Erythroblast (primary cell): ENCODE measurements at places on chromosomes 7 and 10.

- no peak for DNase-seq
These were observed 161.2 kb downstream of the PCLO start for GRCh38 chr7:83001362-83002040.

- DNase-seq = no peak
These were observed 16.0 kb upstream of the ZNF33B start for GRCh38 chr10:42654419-42654818.

- DNase-seq = peak; percentile 34
These were observed 11.4 kb upstream of the MRPS16 start for GRCh38 chr10:73263693-73264347.

- DNase-seq = peak; percentile 81
These were observed 26.7 kb downstream of the CYCS start for GRCh38 chr7:25098096-25099046.

- no peak for DNase-seq
These were observed 19.4 kb upstream of the SGCE start for GRCh38 chr7:94675356-94675755.

GRCh38 chr10:69057951-69058297 is 30.0 kb upstream of the SRGN start:
- DNase-seq = no peak

DNA sequence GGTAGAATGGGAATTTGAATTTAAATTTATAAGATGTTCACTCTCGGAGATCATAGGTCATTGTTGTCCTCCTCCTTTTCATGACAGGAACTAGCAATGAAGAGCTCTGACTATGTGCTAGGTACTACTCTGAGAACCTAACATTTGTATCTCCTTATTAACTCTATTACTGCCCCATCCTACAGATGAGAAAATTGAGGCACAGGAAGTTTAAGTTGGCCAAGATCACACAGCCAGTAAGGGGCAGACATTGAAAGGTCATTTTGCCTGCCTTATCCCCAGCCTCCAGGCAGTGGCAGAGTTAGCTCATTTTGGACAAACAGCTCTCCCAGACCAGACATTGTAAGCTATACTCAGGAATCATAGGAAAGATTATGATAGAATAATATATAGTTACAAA is 6.0 kb downstream of the SRGN start:
- DNase-seq = peak; percentile 38

DNA sequence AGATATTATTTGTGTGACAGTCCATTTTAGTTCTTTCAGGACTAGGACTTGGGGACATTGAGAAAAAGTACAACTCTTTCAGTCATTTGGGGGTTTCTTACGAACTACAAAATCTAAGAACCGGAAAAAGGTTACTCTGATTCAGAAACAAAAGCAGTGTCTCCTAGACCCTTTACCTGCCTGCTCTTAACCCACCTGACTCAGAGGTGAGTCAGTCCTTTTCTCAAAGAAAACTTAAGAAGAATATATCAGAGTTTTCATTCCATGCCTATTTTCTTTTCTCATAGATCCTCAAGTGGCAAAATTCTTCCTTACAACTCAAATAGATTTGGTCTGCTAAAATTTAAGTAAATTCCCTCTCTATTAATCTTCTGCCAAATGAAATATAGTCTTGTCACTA is 114.9 kb upstream of the PTN start:
- no peak for DNase-seq

DNA sequence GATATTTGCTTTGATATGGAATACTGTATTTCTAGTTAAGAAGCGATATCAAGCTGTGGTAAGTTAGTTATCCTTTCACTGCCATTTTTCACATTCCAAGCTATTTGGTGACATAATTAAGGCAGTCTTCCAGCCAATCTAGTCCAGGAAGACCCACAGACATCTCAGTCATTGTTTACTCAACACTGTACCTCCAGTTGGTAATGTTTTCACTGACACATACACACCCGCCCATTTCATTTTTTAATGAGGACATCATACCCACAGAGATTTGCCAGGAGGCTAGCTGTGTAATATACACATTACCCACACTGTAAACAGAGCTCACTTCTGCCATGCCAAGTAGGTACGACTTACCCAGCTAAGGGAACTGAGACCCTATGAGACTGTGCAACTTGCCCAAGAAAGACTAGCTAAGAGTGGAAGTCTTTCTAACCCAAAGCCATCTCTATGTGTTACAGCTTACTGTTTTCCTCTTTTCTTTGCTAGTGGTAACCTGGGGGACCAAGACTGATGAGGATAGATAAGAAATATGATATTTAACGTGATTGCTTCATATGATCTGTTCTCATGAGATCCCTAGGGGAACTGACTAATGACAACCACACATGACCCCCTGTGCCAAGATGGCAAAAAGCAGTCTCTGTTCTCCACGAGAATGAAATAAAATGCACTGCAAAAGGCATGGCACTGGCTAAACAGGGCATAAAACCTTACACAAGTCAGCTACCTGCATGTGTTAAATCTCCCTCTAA is 179.0 kb downstream of the DGKI start:
- DNase-seq = no peak

- DNase-seq = no peak
These were observed 8.8 kb upstream of the TYSND1 start for GRCh38 chr10:70155255-70155838.

DNA sequence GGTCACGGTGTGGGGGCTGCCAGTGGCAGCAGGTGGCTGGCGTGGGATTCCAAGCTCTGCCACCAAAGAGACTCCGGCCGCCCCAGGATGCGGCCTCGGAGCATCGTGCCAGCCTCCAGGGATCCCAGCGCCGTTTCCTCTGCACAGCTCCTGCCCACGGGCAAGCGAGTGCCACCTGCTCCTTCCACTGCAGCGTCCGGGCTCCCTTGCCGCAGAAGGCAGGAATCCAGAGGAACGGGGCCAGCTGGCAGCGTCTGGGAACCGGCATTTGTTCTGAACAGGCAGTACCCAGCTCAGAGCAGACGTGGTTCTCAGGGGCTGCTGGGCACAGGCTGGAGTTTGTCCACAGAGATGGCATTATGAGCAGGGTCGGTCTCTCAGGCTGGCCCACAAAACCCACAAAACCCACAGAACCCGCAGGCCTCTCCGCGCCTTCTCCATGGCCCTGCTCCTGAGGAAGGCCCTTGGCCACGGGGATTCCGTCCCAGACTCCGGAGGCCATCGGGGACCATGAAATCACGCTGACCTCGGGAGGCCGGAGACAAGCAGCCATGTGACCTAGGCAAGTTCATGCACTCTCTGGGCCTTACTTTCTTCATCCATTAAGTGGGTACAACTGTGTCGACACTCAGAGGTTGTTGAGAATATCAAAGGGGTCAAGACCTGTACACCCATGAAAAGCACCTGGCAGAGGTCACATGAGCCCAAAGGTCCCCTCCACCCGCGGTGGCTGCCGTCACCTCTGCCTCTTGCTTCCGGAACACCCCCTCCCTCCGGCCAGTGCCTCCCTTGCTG is 72.1 kb upstream of the TNRC18 start:
- DNase-seq = no peak

GRCh38 chr10:32650246-32650655 is 204.3 kb downstream of the CCDC7 start:
- DNase-seq = no peak

- no peak for DNase-seq
These were observed 1175.3 kb downstream of the GATA3 start for GRCh38 chr10:9229702-9230244.

- no peak for DNase-seq
These were observed 15.5 kb downstream of the ARHGAP12 start for GRCh38 chr10:31912898-31913850.

GRCh38 chr7:141444961-141445360 is 106.2 kb upstream of the AGK start:
- DNase-seq = no peak

DNA sequence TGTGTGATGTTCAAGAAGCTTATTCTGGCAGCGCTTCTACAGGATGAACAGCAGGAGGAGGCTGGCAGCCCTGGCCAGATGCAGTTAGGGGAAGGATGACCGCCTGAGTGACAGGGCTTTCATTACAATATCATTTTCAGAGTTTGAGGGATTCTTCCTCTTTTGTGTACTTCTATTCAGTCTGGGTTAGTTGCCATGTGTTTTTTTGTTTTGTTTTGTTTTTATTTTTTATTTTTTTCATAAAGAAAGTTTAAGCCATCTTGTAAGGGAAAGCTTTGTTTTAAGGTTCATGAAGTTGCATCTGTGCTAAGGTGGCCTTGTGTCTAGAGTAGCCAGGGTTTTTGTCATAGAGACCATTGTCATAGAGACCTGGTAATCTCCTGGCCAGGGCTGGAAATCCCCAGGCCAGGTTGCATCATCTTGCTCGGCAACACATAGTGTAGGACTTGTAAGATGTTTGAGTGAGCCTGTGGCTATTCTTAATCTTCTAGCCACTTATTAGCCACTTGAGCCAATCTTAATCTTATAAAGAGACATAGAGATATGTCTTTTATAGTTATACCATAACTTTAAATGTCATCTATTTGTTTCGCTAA is 230.5 kb upstream of the TMEM229A start:
- no peak for DNase-seq

GRCh38 chr7:70634071-70634470 is 497.9 kb upstream of the GALNT17 start:
- no peak for DNase-seq

GRCh38 chr10:21281765-21282484 is 243.6 kb downstream of the SKIDA1 start:
- DNase-seq = no peak

- no peak for DNase-seq
These were observed 190.8 kb upstream of the TMEM196 start for GRCh38 chr7:19964246-19964645.

- DNase-seq = no peak
These were observed 16.5 kb downstream of the YKT6 start for GRCh38 chr7:44217223-44217714.

DNA sequence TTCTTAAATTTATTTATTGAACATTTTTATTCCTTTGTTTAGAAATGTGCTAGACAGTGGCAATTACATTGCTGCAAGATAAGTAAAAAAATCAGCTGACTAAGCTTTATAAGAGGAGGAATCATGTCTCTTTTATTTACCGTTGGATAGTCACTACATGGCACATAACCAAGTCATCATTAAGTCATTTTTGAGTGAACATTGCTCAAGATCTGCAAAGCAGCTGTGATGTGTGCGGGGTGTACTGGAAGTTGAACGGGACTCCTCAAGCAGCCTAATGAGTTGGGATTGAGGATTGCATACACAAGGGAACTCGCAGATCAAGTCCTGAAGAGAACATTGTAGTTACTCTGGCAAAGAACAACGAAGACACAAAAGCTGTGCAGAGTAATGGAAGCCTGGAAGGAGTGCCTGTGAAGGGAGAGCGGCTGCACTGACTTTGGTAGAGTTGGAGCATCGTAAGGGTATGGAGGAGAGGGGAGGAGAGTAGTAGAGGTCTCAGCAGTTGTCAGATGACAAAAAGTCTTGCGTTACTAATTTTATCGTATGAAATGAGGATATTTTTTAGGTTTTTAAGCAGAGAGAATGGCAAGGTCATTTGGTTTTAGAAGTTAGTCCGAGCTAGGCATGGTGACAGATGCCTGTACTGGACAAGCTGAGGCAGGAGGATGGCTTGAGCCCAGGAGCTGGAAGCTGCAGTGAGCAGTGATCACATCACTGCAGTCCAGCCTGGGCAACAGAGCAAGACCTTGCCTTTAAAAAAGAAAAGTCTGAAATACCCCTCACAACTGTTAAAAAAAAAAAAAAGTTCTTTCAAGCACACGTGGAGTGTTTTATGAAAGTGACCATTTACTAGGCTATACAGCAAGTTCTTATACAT is 95.1 kb downstream of the BMPR1A start:
- DNase-seq = no peak

GRCh38 chr7:106022193-106022821 is 59.2 kb downstream of the CDHR3 start:
- DNase-seq = no peak

- no peak for DNase-seq
These were observed 185.2 kb upstream of the ITGB1 start for GRCh38 chr10:33143160-33143728.

- no peak for DNase-seq
These were observed 81.9 kb downstream of the DNMBP start for GRCh38 chr10:99927721-99928280.

DNA sequence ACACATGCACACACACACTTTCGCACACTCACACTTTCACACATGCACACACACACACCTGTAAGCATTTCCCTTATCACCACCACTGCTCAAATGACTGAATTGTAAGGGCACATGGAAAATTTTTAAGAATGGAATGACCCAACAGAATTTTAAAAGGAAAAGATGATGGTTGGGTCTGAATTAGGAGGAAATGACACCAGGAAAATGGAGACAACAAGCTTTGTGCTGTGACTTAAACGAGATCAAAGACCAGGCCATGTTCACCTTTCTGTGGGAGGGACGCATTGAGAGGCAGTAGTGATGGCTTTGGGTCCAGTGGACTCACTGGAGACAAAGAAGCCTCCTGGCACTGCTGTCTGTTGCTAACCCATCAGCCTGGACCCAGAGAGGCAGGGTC is 16.7 kb upstream of the C10orf71 start:
- no peak for DNase-seq

GRCh38 chr7:69654381-69654780 is 56.1 kb downstream of the AUTS2 start:
- DNase-seq = no peak

- DNase-seq = no peak
These were observed 239.6 kb downstream of the SKAP2 start for GRCh38 chr7:26624839-26625238.

DNA sequence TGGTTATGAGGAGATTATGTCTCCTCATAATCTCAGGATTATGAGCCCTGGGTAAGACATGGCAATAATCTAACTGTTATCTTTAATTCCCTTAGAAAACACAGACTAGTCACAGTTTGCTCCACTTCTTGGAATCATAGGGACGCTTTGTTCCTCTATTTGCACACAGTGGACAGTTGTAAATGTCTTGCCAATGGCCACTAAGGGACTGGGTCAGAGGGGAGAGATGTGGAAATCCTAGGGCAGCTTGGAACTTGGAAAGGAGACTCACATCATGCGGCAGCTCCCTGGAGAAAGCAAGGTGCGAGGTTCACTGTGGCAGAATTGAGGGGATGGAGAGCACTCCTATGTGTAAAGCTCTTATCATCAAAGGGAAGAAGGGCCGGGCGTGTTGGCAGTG is 266.1 kb downstream of the PRPF18 start:
- no peak for DNase-seq

DNA sequence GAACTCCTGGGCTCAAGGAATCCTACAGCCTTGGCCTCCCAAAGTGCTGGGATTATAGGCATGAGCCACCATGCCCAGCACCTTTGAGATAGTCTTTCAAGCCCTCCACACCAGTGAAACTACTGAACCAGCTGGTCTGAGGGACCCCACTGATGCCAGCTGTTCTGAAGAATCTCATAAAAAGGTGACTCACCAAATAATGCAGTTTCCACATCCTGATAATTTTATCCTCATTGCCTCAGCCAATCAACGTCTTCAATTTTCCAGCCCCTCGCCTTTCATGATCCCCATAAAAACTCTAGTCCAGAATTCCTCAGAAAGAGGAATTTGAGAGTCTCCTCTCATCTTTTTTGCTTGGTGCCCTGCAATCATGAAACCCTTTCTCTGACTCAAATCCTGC is 1691.6 kb upstream of the LRRTM3 start:
- DNase-seq = no peak

- DNase-seq = no peak
These were observed 106.6 kb upstream of the DOCK1 start for GRCh38 chr10:126798649-126799048.
